ENCODE measurements at places on chromosomes 1 and 21.

- no peak for DNase-seq
Observed at GRCh38 chr1:38102636-38103035, 56.0 kb upstream of the POU3F1 start.

DNA sequence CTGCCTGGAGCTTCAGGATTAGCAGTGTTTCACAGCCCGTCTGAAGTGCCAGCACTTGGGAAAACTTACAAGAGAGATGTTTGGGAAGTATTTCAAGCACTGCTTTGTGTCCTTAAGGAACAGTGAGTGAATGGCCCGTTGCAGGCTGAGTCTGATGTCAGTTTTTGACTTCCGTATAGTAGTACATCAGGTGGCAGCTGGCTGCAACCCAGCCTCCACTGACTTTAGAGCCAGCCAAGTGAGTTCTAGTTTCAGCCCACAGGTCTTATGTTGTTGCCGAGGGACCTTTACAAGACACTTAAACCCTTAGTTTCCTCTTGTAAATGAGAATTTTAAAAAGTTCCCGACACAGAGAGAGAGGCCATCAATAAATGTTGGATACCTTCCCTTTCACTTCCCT, 35.0 kb downstream of the UCK2 start:
- DNase-seq: no peak

GRCh38 chr1:113401067-113401466, 10.8 kb downstream of the MAGI3 start:
- no peak for DNase-seq

DNA sequence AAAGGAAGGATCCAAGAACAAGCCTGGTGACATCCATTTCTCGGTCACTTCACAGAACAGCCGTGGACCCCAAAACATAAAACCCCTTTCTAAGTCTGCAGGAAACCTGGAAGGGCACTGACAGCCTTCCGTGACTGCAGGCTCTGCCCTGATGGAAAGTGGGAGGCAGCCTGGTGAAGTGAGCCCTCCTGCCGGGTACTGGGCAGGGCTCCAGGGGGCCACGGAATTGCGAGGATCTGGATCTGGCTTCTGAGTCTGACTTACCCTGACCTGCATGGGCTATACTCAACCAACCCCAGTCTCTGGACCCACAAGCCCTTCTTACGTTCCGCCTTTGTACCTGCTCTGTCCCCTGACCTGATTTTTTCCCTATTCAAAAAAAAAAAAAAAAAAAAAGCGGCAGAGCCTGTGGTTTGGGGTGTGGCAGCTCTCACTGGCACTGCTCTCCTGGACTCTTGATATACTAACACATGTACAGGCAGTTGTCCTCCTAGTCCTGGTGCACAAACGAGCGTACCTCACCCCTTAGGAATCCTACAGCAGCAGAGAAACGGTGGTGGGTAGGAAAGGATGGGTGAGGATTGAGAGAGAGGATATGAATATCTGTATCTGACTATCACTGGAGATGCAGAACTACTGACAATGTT, 82.9 kb downstream of the BEND5 start:
- no peak for DNase-seq

DNA sequence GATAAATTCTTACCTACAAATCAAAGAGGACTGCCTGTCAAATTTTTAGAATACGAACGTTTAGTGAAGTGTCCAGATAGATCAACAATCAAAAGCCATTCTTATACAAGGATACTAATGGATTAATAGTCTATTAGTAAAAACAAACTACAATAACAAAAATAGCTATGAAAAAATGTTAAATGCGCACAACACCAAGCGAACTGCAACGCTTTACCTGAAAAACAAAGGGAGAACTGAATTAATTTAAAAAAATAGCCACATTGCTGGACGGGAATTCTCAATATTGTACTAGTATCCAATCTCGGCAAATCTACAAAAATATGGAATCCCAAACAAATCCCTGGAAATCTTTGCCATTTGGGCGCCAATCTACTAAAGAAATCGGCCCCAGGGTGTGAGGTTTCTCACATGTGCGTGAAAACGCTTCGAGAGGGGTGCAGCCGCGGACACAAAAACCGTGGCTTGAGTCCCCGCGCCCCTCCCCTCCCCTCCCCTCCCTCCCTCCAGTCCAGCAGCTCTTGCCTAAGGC, 55.6 kb downstream of the TRAF5 start:
- DNase-seq: no peak

GRCh38 chr21:34533938-34534337, 21.9 kb upstream of the KCNE1 start:
- no peak for DNase-seq

DNA sequence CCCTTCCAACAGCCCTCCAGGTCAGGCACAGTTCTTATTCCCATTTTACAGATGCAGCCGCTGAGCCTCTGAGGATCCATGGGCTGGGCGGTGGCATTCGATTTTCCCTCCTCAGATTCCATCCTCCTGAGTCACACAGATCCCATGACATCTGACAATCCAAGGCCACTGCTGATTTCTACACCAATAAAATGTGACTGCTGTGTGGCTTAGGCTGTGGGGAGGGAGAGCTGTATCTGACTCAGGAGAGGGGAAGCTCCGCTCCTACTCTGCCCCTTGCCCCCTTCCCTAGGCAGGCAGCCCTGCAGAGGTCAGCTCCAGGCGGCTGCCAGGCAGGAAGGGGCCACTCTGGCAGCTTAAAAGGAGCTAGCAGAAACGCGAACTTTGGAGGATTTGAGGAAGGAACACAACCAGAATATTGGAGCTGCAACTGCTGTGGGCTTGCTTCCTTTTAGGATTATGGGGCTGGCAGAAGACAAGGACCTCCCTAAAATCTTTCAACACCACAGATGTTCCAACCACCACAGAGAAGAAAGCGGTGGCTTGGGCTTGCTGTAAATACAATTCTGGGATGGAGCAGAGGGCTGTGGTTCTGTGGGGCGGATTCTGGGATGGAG, 50.0 kb downstream of the MRPL37 start:
- no peak for DNase-seq

- DNase-seq: no peak
Observed at GRCh38 chr1:109476825-109477224, 6.9 kb upstream of the ATXN7L2 start.

- DNase-seq: no peak
Observed at GRCh38 chr1:7644961-7645750, 125.9 kb upstream of the VAMP3 start.

Data from amygdala (tissue), 56 donors.